Activated naive CD4-positive, alpha-beta T cell treated with anti-CD3 and anti-CD28 coated beads, Interleukin-2, amount 10 ng/mL, durations not matched to agents 7 days and 5 days (primary cell): ENCODE measurements at places on chromosomes 16 and 17.

GRCh38 chr17:27609611-27610303 is 21.2 kb upstream of the LGALS9 start:
- peak; percentile 65 for DNase-seq

GRCh38 chr16:11029948-11030347 is 85.6 kb downstream of the CLEC16A start:
- DNase-seq, result no peak

DNA sequence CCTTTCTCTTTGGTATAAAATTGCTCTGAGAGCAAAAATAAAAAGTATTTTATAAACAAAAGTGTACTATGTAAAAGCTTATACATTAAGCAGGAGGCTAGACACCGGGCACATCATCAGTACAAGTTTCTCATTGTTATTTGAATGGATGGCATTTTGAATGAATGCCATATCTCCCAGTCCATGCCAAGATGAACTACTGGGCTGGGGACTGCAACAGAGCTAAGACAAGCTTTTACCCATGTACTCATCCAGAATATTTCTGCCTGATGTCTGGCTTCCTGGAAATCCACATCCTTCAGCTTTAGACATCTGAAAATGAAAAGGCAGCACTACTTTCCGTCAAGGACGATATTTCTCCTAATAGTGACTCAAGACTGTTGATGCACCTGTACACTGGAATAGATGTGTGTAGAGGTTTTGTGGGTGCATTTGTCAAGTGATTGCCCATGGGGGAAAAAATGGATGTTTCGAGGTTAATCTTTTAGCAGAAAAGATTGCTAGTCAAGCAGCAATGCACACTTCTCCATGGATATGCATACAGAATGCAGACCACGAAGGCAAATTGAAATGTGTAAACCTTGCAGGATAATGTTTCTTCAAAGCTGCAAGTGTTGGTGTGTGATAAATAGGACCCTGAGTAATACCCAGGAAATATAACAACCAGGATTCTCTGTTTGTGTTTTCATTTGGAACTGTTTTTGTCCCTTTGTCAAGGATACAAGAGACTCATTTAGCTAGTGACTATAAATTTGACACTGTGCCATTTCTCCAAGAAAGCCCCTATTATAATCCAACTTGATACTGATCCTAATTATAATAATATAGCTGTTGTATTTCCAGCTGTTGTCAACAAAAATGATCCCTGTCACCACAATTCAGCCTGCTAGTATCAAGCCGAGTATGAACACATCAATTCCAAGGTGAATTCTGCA is 173.8 kb downstream of the CDH8 start:
- DNase-seq, result no peak

GRCh38 chr16:84738255-84739038 is 38.6 kb downstream of the USP10 start:
- peak; percentile 85 for DNase-seq

GRCh38 chr17:32278815-32279214 is 13.2 kb downstream of the RHBDL3 start:
- no peak for DNase-seq

DNA sequence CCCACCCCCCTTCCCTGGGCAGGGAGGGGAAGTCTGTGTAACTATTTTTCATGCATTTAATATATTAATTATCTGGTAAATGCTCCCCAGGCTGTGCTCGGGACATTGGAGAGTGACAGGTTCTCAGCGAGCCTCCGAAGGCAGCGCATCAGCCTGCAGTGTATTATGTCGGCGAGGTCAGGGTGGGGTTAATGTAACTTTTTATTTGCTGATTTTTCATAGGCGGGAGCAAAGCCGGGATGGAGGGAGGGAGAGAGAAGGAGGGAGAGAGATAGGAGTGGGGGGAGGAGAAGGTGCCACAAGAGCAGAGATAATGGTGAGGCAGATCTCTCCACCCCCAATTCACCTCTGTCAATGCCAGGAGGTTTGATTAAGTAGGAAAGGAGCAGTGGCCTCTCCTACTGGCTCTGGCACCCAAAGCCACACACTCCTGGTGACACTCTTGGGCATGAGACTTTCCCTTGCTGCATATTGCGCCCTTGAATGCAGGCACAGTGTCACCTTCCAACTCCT is 104.0 kb downstream of the MRM1 start:
- DNase-seq, result no peak

DNA sequence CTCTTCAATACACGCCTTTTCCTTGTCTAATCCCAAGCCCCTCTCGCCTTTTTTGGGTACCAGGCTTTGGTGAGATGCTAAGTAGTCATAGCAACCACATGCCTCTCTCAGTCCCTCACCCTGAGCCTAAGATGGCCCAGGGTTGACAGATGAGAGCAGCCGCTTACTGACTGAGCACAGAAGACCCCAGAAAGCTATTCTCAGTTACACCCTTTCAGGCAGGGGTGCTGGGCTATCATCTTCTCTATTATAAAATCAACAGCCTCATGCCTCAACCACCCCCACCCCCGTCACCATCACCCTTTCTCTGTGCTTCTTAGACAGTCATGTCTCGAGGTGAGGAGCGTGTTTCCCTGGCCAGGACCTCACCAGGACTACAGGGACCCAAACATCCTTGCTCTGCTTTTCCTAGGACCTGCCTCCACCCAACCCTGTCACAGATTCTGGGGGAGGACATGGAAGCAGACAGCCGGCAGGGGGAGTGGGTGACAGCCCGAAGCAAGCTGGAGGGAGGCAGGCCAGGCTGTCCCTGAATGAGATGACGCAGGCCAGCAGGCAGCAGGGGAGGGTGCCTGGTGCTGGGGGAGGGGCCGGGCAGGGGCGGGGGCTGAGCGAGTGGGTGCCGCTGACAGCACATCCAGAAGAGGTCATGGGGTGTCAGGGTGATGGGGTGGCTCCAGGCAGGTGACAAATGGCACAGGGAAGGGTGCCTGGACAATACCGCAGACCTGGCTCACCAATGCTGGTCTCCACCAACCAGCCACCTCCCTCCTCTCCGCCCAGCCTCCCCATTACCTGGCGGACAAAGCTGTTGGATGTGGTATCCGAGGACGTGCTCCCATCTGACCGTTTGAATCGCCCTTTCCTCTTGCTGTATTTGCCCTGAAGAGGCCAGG is 3.1 kb downstream of the CACNB1 start:
- DNase-seq, result no peak

DNA sequence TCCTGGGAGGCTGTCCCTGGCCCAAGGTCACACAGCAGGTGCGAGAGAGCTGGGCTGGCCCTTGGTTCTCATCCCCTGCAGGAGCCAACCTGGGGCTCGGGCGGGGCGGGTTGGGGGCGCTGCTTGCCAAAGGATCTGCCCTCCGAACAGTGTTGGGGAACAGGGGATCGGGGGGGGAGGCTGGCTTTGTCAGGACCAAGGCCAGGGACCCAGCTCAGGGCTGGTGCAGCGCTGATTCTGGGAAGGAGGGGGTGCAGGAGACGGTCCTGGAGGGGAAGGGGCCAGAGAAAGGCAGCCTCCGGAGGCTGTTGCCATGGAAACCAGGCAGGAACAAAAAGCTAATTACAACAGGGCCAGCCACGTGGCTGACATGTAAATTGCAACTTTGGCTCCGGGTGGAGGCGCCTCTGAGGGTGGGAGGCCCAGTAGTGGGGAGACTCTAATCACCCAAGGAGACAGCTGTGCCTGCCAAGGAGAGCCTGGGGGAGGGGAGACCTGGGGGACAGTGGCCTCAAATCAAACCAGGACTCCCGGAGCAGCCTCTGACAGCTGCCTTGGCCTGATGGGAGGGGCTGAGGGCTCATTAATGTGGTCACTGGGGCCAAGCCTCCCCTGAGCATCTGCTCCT is 1.3 kb downstream of the TUBB3 start:
- peak; percentile 70 for DNase-seq

- DNase-seq, result no peak
Measured at GRCh38 chr16:57784334-57784733, 18.0 kb downstream of the KIFC3 start.

DNA sequence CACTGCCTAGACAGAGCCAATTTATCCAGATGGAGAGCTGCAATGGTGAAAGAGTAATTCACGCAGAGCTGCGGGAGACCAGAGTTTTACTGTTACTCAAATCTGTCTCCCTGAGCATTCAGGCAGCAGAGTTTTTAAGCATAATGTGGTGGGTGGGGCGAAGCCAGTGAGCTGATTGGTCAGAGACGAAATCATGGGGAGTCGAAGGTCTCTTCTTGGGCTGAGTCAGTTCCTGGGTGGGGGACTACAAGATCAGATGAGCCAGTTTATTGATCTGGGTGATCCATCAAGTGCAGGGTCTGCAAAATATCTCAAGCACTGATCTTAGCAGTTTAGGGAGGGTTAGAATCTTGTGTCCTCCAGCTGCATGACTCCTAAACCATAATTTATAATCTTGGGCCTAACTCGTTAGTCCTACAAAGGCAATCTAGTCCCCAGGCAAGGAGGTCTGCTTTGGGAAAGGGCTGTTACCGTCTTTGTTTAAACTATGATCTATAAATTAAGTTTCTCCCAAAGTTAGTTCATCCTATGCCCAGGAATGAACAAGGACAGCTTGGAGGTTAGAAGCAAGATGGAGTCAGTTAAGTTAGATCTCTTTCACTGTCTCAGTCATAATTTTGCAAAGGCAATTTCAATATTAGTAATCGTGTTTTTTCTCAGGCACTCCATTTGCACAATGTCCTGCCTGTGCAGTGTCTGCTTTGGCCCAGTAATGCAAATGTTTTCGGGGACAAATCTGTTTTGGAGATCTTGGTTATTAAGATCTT is 27.0 kb downstream of the PIGL start:
- DNase-seq, result no peak

- peak; percentile 20 for DNase-seq
Measured at GRCh38 chr17:63995626-63996025, 2.5 kb upstream of the PRR29 start.

DNA sequence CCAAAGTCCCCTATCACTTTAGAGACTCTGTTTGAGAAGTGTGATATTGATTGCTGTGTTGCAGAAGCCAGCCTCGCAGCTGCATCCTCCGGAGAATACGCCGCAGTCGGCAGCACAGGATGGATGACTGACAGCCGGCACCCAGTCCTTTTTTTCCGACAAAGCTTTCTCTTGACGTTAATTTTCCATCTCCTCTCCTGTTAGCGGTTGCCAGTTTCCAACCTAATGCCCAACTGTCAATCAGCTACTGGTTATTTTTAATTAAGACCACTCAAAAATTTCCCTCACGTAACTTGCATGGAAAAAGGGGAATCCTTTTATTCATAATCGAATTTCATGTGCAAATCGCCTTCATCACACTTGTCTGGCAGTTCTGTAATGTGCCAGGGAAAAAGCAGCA is 953.9 kb downstream of the CDH11 start:
- DNase-seq, result no peak

- DNase-seq, result no peak
Measured at GRCh38 chr16:11106726-11107125, 149.3 kb downstream of the SOCS1 start.

- no peak for DNase-seq
Measured at GRCh38 chr17:32481193-32481592, 5.6 kb upstream of the CDK5R1 start.

- DNase-seq, result no peak
Measured at GRCh38 chr17:17226451-17227265, 10.3 kb downstream of the FLCN start.

DNA sequence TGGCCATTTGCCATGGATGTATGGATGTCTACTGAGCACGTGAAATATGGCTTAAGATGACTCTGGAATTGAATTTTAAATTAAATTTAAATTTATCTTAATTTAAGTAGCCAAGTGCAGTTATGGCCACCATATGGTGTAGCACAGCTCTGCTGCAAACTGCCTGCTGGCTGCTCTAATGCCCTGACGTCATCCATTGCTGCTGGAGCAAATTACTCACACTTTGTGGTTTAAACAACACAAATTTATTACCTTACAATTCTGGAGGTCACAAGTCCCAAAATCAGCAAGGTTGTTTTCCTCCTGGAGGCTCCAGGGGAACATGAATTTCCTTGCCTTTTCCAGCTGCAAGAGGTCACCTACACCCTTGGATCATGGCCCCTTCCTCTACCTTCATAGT is 679.3 kb upstream of the EEF2KMT start:
- DNase-seq, result no peak

DNA sequence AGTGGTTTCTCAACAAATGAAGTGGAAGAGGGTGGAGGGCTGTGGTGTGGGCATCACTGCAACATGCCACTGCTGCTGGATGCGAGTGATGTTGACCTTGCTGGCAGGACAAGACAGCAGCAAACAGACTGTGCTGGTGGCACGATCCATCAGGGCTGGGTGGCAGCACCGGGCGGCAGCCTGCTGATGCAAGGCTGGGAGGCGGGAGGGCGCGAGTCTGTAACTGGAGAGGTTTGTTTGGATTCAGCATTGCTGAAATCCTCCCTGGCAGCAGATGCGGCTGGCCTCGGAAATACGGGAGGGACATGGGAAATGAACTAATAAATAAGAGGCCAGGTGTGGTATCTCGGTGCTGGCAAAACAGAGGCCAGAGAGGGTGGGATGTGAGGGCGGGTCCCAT is 224.2 kb downstream of the ENGASE start:
- no peak for DNase-seq

DNA sequence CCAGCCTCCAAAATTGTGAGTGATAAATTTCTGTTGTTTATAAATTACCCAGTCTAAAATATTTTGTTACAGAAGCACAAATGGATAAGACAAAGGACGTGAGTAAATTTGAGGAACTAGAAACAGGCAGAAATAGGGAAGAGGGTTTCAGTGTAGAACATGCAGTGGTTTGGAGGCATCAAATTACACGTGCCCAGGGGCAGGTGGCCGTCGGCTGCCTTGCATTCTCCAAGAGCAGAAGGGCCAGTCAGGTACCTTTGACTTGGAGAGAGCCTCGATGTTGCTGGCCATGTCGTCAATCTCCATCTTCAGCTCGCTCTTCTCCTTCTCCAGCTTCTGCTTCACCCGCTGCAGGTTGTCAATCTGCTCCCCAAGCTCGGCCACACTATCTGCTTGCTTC is 54.3 kb downstream of the MYH13 start:
- no peak for DNase-seq

GRCh38 chr16:3874242-3874641 is 6.3 kb downstream of the CREBBP start:
- no peak for DNase-seq

DNA sequence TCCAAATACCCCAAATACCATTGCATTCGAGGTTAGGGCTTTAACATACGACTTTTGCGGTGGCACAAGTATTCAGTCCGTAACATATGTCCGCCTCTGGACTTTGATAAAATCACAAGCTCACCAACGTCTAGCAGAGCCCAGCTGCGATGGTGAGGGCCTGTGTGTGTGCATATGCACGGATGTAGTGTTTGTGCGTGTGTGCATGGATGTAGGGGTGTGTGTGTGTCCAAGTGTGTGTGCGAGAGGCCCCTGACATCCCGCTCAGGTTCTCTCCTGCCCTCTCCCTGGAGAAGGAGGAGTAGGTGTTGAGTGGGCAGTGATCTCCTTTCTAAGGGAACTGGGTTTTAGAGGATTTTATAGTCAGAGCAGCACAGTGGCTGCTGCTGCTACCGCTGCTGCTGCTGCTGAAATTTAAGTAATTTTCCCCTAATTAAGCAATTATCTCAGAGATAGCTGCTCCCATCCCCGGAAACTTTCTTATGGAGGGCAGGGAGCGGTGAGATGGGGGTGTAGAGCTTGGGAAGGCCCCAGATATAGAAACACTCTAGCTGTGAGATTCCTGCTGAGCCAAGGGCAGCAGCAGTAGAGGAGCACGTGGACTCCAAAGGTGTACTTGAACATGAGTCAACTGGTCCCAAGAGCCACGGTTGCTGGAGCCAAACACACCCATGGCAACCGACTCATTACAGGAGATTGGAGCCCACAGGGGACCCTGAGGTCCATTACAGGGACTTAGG is 121.7 kb upstream of the SDK2 start:
- DNase-seq, result no peak
